HuH-7.5 (cell line): ENCODE measurements at places on chromosomes 7 and 10.

GRCh38 chr7:464454-465401, 54.9 kb downstream of the PDGFA start:
- no peak for DNase-seq

GRCh38 chr10:99233000-99233688, 2.5 kb downstream of the HPSE2 start:
- no peak for DNase-seq

- no peak for DNase-seq
Observed at GRCh38 chr10:44281662-44282061, 103.2 kb downstream of the CXCL12 start.

GRCh38 chr10:20195076-20195475, 378.8 kb downstream of the PLXDC2 start:
- no peak for DNase-seq

DNA sequence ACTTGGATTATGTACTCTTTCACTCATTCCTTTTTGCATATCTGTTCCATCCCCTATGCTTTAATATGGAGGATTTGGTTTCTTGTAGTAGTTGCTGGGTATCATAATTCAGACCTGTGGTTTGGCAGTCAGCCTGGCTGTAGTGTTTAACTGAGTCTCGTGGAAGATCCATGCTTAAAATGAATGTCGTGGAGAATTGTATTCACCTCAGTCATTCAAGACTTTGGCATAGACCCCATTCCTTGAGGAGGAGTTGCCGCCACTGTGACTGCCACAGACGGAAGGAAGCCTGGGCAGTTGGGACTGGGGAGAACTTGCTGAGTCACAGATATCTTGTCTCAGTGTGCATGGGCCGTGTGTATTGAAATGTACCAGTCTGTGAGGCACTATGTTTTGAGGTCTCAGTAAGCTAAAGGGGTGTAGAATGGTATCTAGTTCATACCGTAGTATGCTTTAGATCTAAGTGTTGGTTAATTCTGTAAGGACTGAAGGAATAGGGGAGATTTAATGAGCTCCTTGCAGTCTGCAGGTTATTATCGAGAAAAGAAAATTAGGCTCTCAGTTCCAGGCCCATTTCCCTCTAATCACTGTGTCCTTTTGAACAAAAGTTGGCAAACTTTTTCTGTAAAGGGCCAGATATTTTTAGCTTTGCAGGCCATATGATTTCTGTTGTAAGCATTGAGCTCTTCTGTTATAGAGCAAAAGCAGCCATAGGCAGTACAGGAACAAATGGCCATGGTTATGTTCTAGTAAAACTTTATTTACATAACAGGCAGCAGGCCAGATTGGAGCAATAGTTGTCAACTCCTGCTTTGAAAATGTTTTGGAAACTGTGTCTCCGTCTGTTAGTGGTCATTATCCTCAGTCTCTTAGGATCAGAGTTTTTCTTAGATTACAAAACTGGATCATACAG, 76.8 kb downstream of the TPST1 start:
- no peak for DNase-seq

DNA sequence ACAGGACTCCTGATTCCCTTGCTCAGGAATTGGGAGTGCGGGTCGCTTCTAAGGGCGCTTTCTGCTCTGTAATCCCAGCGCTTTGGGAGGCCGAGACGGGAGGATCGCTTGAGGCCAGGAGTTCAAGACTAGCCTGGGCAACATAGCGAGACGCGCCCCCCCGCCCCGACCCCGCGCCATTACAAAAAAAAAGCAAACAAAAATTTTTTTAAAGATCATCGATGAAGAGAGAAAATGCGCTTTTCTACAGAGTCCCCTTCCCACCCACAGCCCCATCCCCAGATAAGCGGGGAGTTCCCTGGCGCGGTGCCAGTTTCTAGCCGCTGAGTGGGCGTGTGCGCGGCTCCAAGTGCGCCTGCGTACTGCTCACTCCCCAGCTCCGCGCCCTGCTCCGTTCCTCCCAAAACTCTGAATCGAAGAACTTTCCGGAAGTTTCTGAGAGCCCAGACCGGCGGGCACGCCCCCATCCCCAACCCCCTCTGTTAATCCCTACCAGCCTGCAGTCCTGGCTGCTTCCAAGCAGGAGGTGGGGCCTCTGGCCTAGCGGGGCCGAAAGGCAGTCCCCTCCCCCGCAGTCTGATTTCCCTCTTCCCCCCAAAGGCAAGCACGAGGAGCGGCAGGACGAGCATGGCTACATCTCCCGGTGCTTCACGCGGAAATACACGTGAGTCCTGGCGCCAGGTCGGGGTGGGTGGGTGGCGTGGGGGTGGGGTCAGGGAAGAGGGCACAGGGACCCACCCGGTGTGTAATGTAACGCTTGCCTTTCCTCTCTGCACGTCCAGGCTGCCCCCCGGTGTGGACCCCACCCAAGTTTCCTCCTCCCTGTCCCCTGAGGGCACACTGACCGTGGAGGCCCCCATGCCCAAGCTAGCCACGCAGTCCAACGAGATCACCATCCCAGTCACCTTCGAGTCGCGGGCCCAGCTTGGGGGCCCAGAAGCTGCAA, 1.0 kb downstream of the HSPB1 start:
- DNase-seq, result peak; percentile 76

GRCh38 chr10:68997211-68997610, 8.6 kb downstream of the KIFBP start:
- DNase-seq, result no peak

DNA sequence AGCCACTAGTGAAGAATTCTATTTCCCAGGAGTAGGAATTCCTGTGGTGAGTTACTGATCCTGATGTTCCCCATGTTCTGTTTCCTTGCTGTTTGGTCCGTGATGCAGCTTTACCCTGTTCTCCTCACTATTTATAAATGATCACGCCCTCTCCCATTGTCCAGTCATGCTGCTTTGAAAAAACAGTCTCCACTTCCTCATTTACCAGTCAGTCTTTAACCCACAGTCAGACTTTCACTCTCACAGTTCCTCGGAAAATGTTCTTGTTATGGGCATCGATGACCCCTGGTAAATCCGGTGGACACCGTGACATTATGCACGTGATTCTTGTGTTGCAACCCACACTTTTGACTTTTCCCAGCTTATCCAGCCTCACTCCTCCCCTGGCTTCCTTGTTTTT, 14.4 kb downstream of the SCIN start:
- DNase-seq, result no peak

GRCh38 chr10:114859222-114859621, 37.6 kb downstream of the FHIP2A start:
- DNase-seq, result no peak

GRCh38 chr10:125248489-125248888, 88.1 kb upstream of the CTBP2 start:
- DNase-seq, result no peak

GRCh38 chr7:150999001-150999400, 8.2 kb downstream of the NOS3 start:
- no peak for DNase-seq

DNA sequence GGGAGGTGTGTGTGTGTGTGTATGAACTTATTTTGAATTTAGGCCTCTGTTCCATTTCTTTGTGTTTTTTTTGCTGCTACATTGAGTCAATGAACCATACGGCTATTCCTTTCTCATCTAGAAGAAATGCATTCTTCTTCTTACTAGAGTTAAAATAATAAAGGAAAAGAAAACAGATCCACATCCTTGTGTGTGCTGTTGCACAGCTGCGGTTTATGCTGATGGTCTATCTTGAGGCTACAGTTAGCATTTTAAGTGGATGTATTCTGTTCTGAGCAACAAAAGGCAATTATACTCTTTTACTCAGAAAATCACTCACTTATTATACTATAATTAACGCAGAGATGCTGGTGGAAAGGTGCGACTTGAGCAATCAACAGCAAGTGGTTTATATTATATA, 615.0 kb upstream of the MBL2 start:
- no peak for DNase-seq

GRCh38 chr7:28958235-28958979, at the start of gene TRIL:
TRIL (minus strand) TSS chr7:28958330; CDS start chr7:28958046, 284 bp downstream.
- DNase-seq, result no peak

GRCh38 chr10:48363617-48364355, 57.3 kb downstream of the MAPK8 start:
- no peak for DNase-seq

- no peak for DNase-seq
Observed at GRCh38 chr10:5648494-5649457, 17.6 kb downstream of the ASB13 start.

- DNase-seq, result no peak
Observed at GRCh38 chr10:77305650-77306632, 331.7 kb downstream of the KCNMA1 start.

DNA sequence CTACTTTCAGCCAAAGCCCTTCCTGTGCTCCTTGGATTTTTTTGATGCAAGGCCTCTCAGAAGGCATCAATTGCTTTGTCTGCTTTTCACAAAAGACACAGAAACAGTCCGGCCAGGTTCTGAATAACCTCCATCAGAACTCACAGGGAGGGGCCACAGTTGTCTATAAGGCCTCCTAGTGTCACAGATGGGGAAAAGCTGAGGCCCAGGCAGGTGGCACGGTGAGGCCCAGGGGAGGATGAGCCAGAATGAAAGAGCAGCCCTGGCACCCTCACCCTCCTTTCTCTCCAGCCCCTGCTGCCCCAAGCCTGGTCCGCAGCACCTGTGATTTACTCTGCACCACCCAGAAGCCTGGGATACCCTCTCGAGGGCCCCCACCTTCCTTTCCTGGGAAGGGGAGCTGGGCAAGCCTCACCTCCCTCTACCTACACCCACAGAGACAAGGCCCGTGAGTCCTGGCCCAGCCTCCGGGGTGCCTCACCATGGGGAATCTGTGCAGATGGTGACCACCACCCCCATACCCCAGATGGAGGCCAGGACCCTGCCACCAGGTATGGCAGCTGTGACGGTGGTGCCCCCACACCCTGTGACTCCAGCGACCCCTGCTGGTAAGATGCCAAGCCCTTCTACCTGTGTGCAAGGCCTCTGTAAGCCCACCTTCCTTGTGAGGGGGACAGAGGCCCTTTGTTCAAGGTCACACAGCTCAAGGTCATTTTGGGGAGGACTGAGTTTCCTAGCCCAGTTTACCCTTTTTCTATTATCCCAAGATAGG, 26.2 kb upstream of the ZNF467 start:
- DNase-seq, result peak; percentile 72

GRCh38 chr10:50360077-50360850, 108.9 kb upstream of the ASAH2 start:
- no peak for DNase-seq

GRCh38 chr10:92112462-92112861, 178.4 kb downstream of the CPEB3 start:
- no peak for DNase-seq

DNA sequence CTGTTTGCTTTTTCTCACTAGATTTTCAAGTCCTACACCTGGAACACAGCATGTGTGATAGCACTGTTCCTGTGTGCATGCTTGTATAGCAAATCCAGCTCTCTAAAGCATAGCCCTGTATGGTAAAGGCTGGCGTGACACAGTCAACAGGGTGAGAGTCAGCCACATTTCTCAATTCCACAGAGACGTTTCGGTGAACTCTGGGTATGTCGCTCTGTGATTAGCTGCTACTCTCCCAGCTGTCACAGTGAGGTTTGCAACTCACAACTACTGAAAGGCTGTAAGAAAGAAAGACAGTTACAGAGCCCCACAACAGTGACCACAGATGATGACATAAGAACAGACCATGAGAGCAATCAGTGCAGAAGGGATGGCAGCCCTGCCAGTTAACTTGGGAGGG, 170.6 kb upstream of the IMMP2L start:
- DNase-seq, result no peak

- peak; percentile 46 for DNase-seq
Observed at GRCh38 chr10:100817268-100817839, 72.0 kb downstream of the PAX2 start.

- no peak for DNase-seq
Observed at GRCh38 chr7:53475776-53476175, 440.3 kb downstream of the POM121L12 start.

GRCh38 chr7:31014826-31015225, 37.3 kb upstream of the ADCYAP1R1 start:
- DNase-seq, result no peak

DNA sequence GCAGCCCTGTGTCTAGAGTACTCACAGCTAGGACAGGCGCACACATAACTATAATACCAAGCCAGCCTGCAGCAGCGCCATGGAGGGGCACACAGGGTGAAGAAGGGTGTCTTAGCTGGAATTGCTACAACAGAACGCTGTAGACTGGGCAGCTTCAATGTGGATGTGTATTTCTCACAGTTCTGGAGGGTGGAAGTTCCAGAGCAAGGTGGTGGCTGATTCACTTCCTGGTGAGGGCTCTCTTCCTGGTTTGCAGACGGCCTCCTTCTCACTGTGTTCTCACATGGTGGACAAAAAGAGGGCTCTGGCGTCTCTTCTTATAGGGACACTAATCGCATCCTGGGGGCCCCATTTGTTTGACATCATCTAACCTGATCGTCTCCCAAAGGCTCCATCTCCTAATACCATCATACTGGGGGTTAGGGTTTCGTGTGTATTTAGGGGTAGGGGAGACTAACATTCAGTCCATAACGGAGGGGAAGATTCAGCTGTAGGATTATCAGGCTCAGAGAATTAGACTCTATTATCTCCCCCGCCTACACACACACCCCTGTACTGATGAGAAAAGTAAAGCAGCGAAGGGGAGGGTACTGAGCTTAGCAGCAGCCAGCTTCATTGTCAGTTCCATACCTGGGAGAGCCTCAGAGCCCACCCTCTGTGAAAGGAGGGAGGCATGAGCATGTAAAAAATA, 289.1 kb downstream of the CCDC3 start:
- no peak for DNase-seq

DNA sequence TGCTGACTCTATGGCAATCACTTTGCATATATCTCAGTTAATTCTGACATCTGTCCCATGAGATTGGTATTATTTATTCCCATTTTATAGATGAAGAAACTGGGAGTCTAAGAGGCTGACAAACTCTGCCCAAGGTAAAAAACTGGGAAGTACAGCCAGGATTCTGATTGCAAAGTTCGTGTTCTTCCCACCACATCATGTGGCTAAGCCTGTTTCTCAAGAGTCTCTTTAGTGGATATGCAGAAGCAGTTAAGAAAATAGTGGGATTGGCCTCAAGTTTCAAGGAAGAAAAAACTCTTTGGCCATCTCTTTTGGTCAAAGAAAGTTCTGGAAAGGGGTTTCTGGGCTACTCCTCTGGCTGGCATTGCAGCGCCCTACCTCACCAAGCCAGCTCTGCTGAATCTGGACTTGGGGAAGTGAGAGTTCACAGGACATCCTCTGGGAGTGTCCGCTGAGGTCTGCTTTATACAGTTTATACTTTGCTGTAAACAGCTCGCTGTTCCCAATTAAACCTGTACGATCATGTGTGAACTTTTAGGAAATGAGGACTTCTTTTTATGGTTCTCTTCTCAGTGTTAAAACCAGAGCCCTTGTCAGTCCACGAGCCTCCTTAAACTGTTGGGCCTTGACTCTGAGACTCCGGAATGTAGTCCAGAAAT, 12.2 kb upstream of the BMPR1A start:
- DNase-seq, result no peak

DNA sequence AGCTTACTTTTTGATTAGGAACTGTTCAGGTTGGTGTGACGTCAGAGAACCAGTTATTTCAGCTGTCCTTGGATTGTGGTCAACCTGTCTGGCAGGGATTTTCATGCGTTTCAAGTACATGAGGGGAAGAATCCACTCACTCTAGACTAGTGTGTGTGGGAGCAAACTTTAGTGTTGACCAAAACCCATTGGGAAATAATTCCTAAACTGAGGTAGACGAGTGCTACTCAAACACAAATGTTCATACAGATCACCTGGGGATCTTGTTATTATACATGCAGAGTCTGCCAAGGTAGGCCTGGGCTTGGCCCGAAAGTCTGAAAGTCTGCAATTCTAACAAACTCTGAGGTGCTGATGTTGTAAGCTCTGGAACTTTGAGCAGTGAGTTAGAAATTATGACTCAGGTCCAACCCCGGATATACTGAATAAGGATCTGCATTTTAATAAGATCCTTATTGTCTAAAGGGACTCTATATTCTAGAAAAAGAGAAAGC, 111.1 kb upstream of the CREB5 start:
- no peak for DNase-seq

GRCh38 chr7:151782598-151783448, 94.1 kb downstream of the PRKAG2 start:
- peak; percentile 87 for DNase-seq
